ENCODE measurements at places on chromosomes 3 and 15.

- no peak for DNase-seq
Observed at GRCh38 chr3:115397433-115397832, 225.9 kb upstream of the GAP43 start.

DNA sequence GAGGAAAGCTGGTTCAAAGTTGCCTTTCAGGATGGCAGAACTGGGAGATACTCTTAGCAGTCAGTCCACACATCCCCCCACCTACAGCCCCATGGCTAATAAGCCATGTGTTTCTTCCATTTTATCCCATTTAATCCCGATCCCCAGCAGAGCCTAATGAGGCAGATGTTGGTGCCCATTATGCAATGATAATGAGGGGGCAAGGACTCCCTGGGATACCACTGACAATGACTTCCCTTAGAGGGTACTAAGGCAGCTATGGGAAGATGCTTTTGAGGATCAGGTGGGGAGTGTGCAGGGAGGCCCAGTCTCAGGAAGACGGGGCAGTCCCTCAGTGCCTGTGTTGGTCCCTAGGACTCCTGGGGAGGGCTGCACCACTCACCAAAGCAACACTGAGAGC, 43.8 kb upstream of the TBC1D21 start:
- no peak for DNase-seq

DNA sequence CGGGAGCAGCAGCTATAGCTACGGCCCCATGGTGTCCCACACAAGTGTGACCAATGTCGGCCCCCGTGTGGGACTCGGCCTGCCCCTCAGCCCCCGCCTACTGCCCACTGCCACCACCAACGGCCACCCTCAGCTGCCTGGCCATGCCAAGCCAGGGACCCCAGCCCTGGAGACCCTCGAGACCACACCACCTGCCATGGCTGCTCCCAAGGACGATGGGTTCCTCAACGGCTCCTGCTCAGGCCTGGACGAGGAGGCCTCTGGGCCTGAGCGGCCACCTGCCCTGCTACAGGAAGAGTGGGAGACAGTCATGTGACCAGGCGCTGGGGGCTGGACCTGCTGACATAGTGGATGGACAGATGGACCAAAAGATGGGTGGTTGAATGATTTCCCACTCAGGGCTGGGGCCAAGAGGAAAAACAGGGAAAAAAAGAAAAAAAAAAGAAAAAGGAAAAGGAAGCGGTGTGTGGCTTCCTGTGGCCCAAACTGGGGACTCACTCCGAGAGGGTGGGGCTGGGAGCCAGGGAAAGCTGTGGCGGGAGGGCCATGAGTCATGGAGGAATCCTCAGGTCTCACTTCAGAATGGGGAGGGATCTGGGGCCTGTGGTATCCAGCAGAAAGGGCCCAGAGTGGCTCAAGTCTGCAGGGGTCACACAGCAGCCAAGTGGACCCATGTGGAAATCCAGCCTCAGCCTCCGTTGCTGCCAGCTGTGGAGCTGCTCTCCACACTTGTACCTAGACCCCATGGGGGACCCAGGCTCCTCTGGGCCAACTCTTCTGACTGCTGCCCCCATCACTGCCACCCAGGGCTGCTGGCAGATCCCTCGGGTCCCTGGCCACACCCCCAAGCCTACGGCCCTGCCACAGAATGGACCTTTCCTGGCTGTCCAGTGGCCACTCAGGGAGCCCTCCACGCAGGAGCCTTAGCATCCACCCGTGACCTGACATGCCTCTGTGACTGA, 26.1 kb downstream of the PTH1R start:
- no peak for DNase-seq

DNA sequence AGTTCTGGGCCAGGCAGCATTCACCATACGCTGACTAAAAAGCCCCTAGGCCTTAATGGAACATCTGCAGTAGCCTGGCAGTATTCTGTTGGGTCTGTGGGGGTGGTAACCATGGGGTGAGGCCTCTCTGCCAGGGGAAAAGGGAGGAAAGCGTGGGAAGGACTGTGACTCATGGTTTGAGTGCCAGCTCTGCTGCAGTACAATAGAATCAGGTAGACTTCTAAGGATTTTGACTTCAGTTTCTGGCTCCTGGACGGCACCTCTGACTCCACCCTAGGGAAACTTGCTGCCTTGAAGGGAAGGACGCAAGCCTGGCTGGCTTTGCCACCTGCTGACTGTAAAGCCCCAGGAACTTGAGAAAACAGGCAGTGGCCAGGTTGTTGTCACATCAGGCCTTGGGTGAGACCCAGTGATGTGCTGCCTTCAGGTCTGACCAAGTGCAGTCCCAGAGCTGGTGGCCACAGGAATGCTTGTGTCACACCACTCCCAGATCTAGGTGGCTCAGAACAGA, 148.6 kb downstream of the SUCNR1 start:
- DNase-seq: peak; percentile 20

DNA sequence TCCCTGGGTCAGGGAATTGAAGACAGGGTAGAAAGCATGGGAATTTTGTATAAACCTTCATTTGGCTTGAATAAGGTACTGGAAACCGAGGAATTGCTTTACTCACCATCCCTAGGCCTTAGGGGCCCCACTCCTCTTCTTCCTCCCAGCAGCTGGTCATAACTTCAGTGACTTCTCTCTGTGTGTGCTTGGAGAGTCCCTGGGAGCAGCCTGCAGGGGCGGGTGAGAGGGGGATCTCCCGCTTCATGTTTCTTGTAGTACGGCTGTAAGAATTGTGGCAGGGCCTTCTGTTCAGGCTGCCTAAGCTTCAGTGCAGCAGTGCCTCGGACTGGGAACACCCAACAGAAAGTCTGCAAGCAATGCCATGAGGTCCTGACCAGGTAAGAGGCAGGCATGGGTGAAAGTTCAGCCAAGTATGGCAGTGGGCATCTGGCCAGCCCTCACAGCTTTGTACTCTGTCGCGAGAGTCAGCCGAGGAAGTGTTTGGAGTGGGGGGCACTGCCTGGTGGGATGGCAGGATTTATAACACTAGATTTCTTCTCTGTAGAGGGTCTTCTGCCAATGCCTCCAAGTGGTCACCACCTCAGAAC, 1.7 kb upstream of the DNAJC17 start:
- DNase-seq: no peak

DNA sequence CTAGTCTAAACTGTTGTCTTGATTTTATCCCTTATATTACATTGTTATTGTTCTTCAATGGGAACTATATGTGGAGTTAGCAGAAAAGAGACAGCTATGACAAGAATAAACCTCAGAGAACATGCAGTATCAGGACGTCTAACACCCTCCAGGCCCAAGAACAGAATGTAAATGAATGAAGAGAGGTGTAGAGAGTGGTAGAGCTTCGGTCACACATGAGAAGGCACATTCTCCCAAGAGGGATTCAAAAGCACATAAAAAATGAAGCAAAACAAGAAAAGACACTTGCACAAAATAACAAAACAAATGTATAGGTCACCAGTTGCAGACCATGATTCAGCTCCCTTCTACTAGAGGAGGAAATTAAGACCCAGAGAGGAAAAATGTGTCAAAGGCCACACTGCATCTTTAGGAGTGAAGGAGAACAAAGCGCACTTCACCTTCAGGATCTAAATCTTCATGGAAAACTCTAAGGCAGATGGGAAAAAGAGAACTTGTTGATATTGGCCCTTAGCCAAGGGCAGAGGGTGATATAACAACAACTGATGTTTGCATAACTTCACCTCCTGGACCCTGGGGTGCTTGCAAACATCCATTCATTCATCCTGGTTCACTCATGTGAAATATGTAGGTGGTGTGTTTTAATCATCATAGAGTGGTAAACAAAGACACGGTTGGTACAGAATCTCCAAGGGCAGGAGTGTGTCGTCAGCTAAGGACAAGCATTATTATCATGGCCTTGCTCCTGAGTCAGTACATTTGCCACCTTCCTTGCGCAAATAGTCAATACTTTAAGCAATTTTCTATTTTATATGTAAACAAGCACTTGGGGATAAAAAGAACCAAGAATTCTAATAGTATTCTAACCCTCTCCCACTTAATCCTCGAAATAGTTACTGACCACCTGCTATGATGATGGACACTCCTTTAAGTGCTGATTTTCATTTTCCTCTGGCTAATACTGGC, 8.8 kb downstream of the NEK10 start:
- DNase-seq: no peak

DNA sequence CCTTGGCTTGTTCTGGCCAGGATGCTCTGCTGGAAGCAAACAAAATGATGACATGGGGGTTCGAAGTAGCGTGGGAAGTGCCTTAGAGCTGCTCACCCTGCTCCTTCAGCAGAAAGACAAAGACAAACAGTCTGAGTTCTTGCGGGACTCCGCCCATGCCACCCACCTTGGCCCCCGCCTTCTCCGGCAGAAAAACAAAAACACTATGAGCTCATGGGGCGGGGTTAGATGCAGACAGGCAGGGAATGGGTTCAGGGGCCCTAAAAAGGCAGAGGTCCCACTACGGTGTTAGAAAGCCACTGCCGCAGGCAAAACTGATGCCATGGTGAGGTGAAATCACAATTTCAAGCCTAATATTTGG, 9.7 kb upstream of the NCKIPSD start:
- no peak for DNase-seq

GRCh38 chr3:101155825-101156224, 162.6 kb upstream of the ABI3BP start:
- DNase-seq: no peak

DNA sequence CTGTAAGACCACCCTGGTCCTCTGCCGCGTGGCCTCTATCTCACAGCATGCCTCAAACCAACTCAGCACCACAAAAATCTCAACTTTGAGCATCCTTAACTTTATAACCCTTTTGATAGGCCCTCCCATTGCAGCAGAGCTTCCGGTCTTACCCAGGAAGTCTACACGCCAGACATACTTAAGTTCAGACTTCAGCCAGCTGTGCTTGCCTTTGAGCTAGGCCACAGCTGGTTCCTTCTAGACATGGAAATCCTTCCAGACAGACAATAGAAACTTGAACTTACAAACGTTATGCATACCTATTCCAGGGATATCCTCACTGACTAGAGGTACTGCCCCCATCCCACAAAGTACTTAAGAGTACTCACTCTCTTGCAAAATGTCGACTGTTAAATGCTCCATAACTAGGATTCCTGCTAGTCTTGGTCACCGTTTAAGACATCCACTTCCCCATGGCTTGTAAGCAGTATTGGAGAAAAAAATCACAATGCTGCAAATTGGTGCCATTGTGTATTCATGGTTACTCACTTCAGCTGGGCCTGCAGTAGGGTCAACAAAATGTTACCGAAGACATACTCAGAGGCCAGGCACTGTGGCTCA, 183.5 kb downstream of the TBL1XR1 start:
- no peak for DNase-seq

- no peak for DNase-seq
Observed at GRCh38 chr3:144426967-144427366, 455.3 kb downstream of the DIPK2A start.

DNA sequence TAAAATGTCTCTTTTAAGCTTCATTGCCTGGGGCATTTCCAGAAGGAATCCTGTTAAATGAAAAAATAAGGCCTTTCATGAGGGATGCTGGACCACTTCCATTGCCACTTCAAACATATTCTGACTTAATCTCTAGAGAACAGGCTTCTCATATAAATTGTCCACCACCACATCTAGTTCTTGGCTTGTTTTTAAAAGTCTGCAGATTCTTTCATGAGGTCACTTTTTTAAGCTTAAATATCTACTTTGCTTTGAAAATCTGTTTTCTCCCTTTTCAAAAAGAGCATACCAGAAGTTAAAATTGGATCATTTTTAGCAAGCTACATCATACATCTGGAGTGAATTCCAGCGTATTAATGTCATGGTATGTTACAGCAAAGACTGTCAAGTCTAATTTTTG, 131.6 kb downstream of the C3orf70 start:
- peak; percentile 22 for DNase-seq

Measured in GM04503 (cell line).